ENCODE measurements at places on chromosomes 16 and 17.
A peak's percentile ranks its signal among the peaks of the same experiment; 100 is the strongest.

DNA sequence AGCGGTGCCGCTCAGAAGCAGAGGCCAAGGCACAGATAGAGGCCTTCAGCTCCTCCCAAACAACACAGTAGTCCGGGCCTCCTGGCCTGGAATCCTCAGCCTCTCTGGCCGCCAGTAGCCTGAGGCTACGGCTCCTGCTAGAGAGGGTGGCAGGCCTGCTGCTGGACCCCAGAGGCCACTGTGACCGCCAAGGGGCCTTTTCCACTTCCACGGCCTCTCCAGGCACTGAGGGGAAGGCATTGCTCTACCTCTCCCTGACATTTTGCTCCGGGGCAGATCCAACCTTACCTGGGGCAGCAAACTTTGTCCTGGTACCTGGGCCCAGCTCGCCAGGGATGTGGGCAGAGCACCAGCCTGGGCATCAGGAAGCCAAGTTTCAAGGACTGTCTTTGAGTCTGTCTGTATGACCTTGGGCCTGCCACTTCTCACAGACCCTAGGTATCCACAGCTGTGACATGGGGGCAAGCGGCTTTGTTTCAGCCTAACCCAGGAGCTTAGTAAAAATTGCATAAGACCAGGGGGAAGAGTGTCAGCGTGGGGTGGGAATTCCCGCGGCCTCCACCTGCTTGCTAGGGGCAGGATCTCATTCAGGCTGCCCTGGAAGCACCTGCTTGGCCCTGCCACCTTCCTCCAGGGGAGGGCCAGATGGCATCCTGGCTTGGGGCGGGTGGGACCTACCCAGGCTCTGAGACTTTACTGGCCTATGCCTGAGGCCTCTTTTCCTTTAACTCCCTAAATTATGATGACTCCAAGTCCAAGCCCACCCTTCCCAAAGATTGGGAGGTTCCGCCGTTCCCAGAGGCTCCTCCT is 33.2 kb downstream of the ADGRG5 start:
- DNase-seq = no peak

GRCh38 chr17:43328650-43329049 is 70.1 kb upstream of the ARL4D start:
- no peak for DNase-seq

- DNase-seq = no peak
Observed at GRCh38 chr17:55062921-55063320, 94.4 kb downstream of the STXBP4 start.

DNA sequence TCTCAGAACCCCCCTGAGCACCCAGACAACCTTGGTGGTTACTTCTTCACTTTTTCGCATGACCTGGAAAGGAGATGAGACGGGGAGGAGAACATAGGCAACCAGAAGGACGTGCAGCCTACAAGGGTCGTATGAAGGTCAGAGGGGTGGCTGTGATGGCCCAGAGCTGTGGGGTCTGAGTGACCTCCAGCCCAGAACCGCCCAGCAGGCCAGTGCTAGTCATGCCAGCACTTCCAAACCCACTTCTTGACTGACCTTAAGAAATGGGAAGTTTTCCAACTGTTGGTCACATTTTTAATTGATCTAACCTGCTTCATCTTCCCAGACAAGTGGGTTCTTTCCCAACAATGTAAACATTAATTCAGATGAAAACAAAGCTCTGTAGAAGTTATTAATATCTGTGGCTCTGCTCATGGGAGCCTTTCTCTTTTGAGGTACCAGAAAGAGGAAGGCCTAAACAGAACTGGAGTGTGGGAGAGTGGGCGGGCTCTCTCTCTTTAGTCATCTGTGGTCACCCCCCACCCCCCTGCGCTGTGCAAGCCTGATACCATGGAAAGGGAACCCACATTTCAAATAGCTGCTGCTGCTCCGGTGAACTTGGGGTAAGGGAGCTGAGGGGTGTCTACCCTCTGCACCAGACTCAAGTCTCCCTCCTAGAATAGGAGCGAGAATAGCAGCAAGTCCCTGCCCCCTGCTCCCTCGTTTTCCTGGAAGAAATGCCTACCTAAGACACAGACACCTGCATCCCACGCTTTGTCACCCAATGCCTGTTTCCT is 101.6 kb downstream of the RAB11FIP4 start:
- DNase-seq = peak; percentile 64

- no peak for DNase-seq
Observed at GRCh38 chr17:27466743-27467375, 10.6 kb downstream of the KSR1 start.

- no peak for DNase-seq
Observed at GRCh38 chr16:71846431-71846830, 655 bp downstream of the ATXN1L start.

- no peak for DNase-seq
Observed at GRCh38 chr16:53211253-53211652, 156.5 kb downstream of the CHD9 start.

GRCh38 chr17:69450131-69450530 is 35.6 kb downstream of the MAP2K6 start:
- no peak for DNase-seq

DNA sequence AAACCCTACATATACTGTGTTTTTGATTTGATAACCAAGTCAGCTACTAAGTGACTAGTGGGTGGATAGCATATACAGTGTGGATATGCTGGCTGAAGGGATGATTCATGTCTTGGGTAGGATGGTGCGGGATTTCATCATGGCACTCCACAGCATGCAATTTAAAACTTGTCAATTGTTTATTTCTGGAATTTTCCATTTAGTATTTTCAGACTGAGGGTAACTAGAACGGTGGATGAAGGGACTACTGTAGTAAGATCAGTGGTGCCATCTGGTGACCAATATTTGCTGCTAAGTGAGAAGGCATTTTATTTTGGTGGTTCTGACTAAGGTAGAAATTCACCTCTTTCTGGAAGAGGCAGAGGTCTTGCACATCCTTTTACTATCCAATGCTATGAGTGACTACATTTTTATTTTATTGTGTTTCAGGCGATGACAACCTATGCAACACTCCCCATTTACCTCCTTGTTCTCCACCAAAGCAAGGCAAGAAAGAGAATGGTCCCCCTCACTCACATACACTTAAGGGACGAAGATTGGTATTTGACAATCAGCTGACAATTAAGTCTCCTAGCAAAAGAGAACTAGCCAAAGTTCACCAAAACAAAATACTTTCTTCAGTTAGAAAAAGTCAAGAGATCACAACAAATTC is 3.1 kb downstream of the CDC6 start:
- DNase-seq = peak; percentile 28

- no peak for DNase-seq
Observed at GRCh38 chr17:9343516-9343915, 232.1 kb downstream of the STX8 start.

DNA sequence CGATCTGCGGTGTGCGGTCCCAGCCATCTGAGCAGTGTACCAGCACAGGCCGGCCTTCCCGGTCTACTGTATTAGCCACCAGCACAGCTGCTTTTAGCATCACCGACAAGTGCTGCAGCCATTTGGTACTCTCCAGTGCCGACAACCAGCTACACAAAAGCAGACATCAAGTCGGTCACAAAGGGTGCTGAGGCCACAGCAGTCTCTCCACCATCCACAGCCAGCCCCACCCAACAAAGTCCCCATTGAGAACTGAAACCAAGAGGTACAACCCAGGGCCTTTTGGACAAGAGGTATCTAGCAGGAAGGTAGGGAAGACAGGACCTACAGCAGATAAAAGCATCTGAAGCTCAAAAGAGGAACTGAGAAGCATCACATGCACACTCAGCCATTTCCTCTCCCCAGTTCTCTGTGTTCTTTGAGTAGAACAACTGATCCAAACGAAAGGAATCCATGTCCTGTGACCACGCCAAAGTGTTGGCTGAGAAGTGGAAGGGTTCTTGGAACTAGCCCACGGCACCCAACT is 9.5 kb downstream of the MTMR4 start:
- peak; percentile 81 for DNase-seq

GRCh38 chr16:82368041-82368440 is 198.0 kb upstream of the MPHOSPH6 start:
- DNase-seq = no peak

DNA sequence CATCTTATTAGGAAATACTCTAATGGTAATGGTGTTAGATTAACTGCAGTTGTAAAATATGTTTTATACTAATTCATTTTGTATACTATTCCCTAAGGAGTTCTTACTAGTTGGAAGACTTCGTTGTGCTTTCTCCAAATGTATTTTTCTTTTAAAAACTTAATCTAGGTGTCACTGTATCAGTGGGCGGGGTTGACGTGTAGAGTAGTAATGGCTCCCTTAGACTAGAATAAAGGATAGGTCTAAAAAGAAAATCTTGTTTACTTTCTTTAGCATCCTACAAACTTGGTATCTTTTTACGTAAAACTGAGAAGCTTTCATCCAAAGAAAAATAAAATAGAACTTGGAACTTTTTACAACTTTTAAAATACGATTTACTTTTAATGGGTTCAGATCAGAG is 55.0 kb upstream of the MRC2 start:
- DNase-seq = no peak

DNA sequence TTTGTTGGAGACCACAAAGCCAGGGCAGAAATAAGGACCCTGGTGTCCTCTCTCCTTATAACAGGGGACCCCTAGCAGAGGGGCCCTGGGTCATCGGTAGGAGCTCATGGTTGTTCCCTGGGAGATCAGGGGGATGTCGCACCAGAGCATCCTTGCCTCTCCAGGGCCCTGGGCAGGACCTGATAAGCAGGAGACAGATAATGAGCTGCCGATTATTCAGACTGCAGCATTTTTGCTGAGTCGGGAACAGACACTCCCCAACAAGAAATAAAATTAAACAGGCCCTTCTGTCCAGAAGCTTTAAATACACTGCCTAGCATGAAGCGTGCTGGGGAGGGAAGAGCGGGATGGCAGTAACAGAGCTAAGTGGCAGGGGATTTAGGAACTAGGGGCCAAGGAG is 15.4 kb upstream of the GFAP start:
- DNase-seq = no peak

- DNase-seq = no peak
Observed at GRCh38 chr17:37833237-37833859, 88.5 kb upstream of the HNF1B start.

DNA sequence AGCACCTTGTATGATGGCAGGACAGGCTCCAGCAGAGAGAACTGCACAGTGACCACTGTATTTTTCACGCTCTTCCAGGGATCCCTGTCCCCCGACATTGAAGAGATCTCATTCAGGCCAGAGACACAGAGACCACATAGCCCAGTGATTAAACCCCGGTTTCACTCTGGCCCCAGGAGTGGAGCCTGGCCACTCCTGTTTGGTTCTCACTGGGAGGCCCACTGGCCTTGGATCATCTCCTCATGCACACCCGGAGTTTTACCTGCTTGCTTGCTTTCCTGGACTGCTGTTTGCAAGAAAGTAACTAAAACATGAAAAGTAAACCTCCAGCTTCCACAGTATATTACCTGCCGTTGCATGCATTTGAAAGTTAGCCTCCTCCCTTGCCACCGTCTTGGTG is 13.2 kb upstream of the CLEC18C start:
- no peak for DNase-seq

DNA sequence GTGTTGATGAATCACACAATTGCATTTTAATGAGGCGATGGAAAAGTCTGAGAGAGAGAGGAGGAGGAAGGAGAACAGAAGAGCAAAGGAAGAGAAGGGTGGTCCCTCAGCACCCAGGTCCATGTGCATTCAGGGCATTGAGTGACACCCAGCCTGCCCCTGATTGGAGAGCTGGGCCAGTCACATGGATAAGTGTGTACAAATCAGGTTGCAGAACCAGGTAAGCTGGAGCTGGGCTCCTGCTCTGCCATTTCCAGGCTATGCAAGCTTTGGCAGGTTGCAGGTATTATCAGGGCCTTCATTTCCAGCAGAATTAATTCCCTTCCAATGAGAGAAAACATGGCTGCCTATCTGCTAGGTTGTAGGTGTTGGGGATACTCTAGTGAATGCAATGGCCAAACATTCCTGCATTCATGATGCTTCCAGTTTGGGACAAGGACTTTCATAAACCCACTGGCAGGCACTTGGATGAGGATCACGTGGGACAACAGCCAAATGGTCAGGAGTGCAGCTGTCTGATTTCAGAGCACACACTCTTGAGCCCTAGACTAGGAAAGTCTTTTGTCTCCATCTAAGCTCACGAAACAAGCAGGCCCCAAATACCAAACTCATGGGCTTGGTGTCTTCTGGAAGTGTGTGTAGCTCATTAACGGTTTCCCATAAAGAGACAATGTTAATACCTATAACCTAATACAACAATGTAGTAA is 577.9 kb upstream of the CDH5 start:
- no peak for DNase-seq

DNA sequence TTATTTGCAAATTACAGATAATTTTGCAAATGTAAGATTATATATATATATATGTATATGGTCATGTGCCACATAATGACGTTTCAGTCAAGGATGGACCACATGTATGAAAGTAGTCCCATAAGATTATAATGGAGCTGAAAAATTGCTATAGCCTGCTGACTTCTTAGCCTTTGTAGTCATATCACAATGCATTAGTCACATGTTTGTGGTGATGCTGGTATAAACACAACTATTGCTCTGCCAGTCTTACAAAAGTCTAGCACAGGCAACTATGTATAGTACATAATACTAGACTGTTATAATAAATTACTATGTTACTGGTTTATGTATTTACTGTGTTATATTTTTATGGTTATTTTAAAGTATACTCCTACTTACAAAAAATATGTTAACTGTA is 444.3 kb downstream of the KCNJ2 start:
- no peak for DNase-seq

- DNase-seq = no peak
Observed at GRCh38 chr17:18156171-18156975, 27.3 kb upstream of the ALKBH5 start.

DNA sequence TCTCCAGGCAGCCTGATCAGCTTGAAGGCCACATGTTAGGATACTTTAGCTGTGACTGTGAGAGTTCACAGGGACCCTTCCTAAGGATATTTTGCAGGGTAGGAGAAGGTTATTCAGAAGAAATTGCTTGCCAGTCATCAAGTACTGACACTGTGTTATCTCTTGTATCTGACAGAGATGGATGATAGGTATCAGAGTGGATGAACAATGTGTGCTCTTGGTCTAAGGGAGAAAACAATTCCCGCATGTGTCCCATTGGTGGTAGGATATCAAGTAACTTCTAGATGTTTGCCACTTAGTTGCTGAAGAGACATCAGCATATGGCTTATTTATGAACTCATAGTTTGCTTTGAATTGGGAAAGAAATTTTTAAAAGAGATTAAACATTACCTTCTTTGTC is 219.3 kb downstream of the SPECC1 start:
- no peak for DNase-seq

DNA sequence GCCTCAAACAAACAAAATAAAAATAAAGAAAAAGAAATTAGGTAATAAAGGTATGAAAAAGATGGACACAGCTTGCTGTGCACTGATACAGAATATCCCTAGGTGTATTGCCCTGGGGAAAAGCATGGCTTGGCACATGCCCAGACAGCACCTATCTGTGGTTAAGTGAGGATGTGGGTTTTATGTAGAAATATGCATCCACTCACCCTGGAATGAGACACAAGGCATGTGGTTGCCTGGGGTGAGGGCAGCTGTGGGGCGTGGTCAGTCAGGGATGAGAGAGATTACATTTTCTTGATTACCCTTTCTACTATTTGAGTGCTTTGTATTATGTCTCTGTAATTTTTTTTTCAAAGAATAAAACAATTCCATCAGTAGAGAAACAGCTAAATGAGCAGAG is 6.9 kb downstream of the PLLP start:
- DNase-seq = no peak

- DNase-seq = no peak
Observed at GRCh38 chr17:67441052-67441895, 64.2 kb downstream of the PITPNC1 start.

GRCh38 chr17:19019041-19019941 is 14.7 kb upstream of the FAM83G start:
- DNase-seq = no peak

GRCh38 chr16:6573577-6573976 is 759.1 kb upstream of the RBFOX1 start:
- no peak for DNase-seq

GRCh38 chr16:22139008-22139407 is 23.3 kb upstream of the SDR42E2 start:
- DNase-seq = no peak
